ENCODE measurements at places on chromosomes 1 and 21. TPM values are rescaled to one million over a fixed set of nuclear protein-coding genes. Genes with fewer than 3 reads are reported as not detected.

Gene ELAPOR1
- total RNA-seq = 2.0 TPM

Gene LRRC8B
- total RNA-seq = 15.0 TPM

Gene PODN
- not detected for total RNA-seq

Gene TFF3
- total RNA-seq = not detected

Gene LENEP
- 1.2 TPM for total RNA-seq

Gene GUCA2A
- not detected for total RNA-seq

Gene UMODL1
- total RNA-seq = not detected

Gene GLIS1
- not detected for total RNA-seq

Gene MOB3C
- 33.9 TPM for total RNA-seq

Gene TRIM17
- total RNA-seq = 55.5 TPM

Gene C4BPA
- not detected for total RNA-seq

Gene NBPF3
- total RNA-seq = 23.6 TPM
